ENCODE measurements at places on chromosomes 7 and 10.

- no peak for DNase-seq
These were observed 115.5 kb downstream of the LSMEM1 start for GRCh38 chr7:112596260-112596659.

GRCh38 chr7:44094883-44095592, 9.1 kb upstream of the AEBP1 start:
- DNase-seq = no peak

DNA sequence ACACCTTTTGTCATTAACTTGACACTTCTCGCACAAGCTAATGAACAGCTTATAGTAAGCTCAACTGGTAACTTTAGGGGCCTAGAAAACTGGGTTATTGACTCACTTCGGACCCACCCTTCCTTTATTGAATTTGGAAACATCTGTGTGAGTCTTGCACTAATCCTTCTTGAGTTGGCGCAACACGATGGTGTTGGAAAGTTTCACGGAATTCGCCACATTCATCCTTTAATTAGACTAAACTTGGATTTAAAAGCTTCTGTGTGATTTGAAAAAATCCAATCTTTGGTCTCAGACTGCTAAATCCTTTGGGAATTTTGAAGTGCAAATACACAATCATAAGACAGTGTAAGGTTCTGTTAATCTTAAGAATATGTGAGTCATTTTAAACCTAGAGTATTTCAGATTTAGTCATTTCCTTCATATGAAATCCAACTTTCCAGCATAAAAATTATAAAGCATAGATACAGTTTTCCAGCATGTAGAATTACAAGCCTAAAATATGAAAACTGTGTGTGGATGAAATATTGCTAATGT, 15.1 kb downstream of the FZD8 start:
- DNase-seq = no peak

- DNase-seq = no peak
These were observed 106.4 kb downstream of the AMPH start for GRCh38 chr7:38524786-38525185.

DNA sequence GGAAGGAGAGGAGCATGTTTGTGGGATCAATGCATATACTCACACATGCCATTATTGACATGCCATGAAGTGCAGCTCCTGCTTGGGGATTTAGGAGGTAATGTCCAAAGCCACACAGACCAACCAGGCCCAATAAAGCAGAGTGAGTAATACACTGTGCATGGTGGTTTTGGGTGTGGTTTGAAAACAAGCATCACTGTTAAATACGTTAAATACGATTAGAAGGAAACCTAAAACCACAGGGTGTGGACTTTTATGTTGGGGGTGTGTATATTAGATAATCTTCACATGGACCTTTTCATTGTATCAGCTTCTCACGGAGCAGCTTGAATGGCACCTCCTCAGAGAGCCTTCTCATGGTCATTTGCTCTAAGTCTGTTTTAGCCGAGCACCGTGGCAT, 10.4 kb upstream of the EIF3A start:
- DNase-seq = no peak

GRCh38 chr7:14902589-14903067, at the start of gene DGKB:
Gene DGKB (minus strand): TSS chr7:14902751.
- DNase-seq = no peak

DNA sequence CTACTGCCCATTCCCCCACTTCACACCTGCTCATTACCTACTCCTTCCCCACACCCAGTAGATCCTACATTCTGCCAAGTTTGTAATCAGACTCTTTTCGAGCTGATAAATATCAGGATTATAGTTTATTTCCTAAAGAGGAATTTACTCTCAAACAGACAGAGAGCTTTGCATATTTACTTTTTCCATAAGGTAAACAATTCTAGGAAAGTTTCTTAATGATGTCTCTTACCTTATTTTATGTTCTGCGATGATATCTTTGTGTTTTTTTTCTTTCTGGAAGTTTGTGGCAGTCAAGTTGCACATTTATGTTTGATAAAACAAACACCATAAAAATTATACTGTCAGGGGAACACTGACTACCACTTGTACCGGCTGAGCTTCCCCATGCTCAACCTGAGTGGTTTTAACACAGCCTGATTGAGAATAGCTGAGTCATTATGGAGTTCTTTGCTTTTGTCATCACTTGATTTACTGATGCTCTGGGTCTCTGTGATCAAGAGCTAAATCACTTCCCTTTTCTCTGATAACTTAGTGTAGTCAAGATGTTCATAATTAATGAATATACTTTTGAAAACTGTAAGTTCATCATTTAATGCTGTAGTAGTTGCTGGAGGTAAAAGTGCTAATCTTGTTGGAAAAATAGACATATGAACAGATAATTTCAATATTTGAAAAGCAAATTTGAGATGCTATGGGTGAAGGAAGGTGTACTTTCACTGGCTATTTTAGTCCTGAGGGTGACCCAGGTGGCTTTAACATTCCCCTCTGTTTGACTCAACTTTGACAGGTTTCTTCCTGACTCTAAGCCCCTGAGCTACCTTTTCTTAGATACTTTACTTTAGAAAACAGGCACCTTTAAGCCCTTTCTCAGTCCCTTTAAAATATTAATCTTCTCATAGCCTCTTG, 1034.5 kb upstream of the LRRTM3 start:
- DNase-seq = no peak

DNA sequence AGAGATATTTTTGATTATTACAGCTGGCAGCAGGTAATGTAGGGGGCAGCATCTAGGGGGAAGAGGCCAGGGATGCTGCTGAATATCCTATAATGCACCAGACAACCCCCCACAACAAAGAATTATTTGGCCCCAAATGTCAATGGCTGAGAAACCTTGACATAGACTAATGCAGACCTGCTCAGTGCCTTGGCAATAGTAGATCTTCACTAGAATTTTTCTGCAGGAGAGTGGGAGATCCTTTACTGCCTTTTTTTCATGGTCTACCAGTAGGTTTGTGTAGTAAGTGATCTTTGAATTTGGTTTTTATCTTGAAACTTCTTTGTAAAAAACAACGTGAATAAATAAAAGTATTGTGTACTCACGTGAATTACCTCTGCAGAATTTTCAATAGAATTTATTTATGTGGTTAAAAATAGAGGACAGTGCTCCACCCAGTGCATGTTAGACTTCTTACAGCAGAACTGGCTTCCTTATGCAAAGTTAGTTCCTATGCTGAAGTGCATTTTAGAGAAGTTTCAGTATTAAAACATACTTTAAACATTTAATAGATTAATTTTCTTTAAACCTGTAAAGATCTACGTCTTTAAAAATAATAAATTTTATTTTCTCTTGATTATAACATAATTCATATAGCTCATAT, 199.6 kb upstream of the HDAC9 start:
- no peak for DNase-seq

DNA sequence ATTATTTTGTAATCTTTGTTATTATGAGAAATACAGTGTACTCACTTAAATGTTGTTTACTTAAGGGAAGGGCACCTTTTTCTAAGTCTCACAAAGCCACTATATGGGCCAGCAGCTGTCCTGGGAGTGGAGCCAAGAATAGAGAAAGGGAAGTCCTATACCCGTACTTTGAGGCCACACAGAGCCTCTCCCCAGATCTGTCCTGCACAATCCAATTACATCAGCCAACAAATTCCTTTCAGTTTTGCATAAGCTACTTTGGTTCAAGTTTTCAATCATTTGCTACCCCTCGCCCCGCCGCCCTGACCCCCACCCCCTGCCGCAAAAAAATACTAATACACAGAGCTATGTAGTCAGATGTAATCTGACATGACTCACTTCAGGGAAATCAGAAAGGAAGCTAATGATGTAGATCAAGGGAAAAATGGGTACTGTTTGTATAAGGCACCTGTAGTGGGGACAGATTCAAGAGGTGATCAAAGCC, 297.4 kb upstream of the NEBL start:
- no peak for DNase-seq

DNA sequence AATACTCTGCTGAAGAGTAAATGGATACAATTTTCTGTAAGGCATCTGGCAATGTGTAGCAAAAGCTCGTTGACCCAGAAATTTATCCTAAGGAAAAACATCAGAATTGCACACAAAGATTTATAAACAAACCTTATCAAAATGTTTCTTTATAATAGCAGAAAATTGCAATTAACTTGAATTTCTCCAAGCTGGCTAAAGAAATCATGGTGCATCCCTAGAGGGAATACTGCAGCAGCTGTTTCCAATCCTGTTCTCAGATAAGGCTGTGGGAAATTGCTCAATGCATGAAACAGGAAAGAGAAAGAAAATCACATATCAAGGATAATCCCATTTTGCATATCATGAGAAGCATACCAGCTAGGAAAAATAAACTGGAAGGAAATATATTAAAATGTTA, 18.7 kb downstream of the TACR2 start:
- DNase-seq = no peak

DNA sequence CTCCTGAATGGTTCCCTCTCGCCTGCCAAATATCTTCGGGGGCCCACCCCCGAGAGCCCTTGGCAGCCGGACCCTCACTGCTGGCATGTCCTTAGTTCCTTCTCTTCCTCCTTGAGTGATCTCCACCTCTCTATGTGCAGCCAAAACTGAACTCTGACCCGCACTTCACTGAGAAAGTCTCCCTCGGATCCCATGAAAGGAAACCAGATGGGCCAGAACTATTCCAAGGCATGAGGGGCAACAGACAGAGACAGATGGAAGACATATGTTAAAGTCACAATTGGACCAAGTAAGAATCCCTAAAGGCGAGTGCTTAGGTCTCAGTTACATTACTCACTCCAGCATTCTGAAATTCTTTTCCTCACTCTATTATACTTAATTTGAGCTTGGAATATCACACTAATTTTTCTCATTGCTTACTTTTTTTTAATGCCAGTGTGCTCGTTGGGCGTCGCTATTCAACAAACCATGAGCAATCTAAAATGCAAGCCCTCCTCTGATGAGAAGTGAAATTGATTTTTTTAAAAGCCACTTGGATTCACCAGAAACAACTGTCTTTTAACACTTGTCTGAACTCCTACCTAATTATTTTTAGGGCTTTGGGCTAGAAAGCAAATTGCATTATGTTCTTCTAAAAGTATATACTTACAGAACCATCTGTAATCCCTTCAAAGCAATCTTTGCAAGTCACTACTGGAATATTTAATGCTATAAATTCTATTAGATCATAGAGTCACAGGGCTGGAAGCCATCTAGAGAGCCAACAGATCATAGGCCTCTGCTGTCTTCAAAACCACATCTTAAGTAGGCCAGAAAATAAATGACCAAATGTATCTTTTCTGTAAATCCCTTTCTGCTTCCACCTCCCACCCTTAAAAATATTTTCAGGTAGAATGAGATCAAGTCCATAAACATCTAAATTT, 43.3 kb upstream of the EZH2 start:
- DNase-seq = no peak

GRCh38 chr7:32143301-32143700, 73.1 kb upstream of the PDE1C start:
- no peak for DNase-seq

DNA sequence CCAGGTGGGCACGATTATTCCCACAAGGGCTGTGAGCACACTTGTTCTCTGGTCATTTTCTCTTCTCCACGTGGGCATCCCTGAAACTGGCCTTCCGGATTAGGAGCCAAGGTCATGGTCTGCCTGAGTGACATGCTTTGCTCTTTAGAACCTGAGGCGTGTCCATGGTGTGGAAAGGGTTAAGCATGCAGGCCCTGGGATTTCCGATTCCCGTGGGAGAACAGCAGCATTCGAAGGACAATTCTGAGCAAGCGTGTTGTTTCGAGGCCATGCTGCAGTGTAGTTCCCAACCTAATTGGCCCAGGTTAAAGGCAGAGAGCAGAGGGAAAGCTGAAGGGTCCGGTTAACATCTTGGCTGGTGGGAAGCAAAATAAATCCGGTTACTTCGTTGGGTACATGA, 245.9 kb downstream of the SKAP2 start:
- DNase-seq = no peak

DNA sequence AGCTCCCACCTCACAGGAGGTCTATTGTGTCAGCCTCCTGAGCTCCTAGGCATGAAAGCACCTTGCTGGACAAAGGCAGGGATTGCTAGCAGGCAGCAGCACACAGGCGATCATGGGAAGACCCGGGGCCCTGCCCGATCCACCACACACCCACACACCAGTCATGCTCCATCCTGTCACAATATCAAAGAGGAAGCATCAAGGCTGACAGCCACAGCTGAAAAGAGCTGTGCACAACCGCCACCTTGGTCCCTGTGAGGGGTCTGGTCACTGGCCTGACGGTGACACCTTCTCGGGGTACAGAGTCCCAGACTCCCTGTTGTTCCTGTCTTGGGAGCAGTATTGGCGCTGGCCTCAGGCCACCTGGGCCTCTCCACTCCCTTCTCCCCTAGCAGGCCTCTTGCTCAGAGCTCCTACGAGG, 89.7 kb upstream of the RET start:
- no peak for DNase-seq

DNA sequence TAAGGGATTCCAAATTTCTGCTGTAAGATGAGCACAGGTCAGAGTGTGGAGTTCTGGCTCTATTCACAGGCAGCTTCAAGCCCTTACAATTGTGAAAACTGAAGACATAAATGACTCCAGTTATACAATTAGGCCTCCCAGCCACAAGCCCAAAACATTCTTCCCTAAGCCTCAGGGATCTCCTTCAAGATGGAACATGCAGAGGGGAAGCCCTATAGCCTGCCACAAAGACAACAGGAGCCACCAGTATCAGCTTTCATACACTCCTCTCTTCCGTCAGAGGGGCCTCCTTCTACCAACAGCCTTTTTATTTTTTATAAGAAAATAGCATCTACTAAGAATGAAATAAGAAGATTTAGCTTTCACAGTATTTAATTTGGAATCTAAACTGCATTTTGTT, 46.5 kb downstream of the DLD start:
- no peak for DNase-seq

DNA sequence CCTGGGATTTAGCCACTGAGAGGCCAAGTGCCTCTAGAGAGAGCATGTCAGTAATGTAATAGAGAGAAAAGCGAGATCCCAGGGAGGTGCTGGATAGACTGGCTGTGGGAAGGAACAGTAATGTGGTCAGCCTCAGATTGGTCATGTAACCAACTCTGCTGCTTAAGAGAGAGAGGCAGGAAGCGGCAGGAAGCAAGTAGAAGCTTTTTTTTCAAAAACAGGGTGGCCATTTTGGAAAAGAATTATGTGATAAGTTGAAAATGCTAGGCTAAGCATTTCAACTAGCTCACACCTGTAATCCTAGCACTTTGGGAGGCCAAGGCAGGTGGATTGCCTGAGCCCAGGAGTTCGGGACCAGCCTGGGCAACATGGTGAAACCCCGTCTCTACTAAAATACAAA, 3.7 kb upstream of the PCOLCE start:
- no peak for DNase-seq
